ENCODE measurements at places on chromosomes 2 and 18.

GRCh38 chr18:63823516-63824219 is 48.5 kb downstream of the SERPINB7 start:
- DNase-seq, result peak; percentile 4

DNA sequence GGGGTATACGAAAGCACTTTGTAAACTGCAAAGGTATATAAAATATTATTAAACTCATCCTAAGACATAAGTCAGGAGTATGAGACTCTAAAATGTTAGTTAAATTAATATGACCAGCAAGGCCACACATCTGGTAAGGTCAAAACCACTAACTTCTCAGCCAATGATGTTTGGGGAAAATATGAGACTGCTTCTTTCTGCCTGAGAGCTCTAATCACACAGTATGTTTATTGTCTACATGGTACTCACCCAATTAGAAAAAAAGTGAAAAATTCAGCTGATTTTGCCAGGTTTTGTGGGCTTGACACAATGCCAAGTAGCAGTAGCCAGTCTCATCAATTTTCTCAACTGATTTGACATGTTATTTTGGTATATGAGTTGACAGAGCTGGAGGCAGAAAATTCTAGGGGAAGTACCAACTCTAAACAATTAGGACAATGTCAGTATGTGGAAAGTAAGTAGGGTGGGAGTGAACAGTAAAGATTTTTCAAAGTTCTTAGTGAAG is 87.3 kb downstream of the ALK start:
- DNase-seq, result no peak

DNA sequence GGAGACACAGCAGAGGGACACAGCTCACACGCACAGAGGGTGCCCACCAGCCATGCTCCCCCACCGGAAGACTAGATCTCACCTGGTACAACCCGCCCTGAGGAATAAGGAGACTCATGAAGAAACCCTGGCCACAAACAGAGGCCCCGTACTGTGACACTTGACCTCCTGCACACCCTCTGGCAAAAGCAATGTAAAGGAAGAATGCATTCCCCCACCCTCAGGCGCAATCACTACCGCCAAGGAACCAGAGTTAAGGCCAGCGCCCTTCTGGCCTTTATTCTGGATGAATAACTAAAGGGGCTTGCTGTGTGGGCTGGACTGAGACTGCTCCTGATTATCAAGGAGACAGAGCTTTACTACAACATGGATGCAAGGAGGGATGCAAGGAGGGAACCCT is 509.2 kb upstream of the SPHKAP start:
- no peak for DNase-seq

GRCh38 chr2:68925295-68925896 is 27.3 kb downstream of the GKN2 start:
- no peak for DNase-seq

DNA sequence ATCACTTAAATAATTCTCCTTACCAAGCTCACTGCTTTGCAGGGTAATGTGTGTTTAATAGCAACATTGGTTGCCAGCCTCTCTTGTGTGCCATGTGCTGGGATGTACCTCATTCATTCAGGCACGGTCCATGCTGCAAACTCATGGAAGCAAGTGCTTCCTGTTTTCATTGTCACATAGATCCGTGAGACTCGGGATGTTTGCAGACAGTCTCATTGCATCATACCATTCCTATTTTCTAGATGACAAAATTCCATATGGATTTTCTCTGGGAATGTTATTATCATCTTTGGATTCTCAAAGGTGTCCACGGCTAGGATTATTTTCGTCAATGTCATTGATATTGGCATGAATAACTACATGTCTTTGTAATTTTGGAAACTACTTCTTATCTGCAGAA is 60.0 kb upstream of the HDAC4 start:
- no peak for DNase-seq

DNA sequence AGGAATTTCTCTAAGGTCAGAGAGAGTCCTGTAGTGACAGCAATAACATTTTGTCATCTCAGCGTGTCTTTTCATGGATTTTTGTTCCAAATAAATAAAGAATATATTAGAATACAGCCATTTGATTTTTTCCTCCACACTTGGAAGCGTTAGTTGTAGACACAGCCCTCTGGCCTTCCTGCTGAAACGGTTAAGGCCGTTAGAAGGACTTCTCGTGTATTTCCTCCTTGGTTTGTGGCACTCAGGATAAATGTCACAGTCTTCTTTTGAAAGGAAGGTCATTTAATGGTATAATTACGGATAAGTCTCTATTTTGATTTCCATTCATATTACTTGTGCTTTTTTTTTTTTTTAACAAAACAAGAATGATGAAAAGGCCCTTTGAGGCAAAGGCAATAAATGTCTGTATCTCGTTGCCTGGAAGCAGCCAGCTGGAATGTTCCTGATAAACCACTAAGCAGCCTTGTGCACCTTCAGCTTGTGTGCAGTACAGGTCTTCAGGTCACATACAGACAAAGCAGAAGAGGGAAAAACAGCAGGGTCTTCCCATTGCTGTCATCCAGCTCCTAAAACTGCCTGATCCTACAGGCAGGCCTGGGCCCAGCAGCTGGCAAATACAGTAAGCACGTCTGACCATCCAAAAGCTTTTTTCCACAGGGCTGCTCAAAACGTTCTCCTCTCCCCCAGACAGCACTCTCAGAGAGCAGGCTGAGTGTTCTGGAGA is 14.4 kb downstream of the EFR3B start:
- DNase-seq, result no peak

- DNase-seq, result no peak
Observed at GRCh38 chr2:4690913-4691312, 987.5 kb downstream of the DCDC2C start.

GRCh38 chr2:100749771-100750542 is 70.0 kb upstream of the NPAS2 start:
- DNase-seq, result no peak

- DNase-seq, result no peak
Observed at GRCh38 chr2:236636261-236636660, 66.6 kb downstream of the ACKR3 start.

GRCh38 chr2:224847961-224848850 is 132.0 kb upstream of the CCDC195 start:
- no peak for DNase-seq

- DNase-seq, result no peak
Observed at GRCh38 chr2:172429301-172429968, 2.0 kb downstream of the ITGA6 start.

DNA sequence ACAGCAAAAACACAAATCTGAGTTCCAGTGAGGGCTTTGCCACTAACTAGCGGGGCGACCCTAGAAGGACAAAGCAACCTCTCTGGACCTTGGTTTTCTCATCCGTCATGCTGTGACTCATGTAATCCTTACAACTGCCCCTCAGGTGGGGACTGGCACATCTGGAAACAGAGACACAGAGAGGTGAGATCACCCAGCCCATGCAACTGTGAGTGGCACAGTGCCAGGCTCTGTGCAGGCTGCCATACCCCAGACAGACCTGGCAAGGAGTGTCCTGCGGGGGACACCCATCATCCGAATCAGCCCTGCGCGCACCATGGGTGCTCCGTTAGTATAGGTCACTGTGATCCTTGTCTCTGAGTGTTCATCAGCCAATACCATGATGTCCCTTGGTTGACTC is 198.3 kb downstream of the SMAD7 start:
- no peak for DNase-seq

DNA sequence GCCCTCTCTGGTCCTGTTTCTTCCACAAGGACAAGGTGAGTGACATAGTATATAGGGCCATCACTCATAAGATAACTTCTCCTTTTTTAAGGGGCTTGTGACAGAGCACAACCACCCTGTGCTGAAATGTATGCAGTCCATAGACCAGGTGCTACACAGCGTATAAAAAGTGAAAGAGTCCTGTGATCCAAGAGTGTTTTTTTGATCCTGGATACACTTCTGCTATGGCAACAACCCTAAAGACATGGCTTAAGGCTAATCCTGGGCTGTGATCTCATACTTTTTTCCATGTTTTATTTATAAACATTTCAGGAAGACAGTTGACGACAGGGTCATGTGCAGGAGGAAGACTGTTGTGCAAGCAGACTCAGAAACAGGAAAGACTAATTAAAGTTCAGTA is 400.5 kb upstream of the TCF4 start:
- no peak for DNase-seq

DNA sequence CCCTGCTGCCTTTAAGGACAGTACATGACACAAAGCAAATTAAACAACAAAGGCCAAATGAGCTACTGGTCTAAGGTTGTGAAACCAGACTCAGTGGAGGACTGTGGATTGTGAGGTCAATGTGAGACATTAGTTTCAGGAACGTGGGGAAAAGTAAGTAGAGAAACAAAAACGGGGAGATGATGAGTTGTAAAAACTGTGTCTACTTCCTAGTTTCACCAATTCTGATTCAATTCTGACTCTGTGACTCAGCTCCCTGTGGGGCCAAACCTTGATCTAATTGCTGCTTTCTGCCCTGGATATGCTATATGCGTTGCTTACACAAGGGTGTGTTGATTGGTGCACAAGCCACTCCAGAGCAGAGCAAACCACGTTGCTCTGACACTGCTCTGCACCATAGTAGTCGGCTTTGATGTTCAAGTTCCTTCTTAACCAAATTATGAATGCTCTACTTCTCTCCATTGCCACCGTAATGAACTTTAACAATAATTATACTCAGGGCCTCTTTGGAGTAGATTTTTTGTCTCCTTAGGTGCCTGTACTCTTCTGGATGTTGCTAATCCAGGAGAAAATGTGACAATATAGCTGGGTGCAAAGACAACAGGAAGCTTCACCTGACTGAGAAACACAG is 1640.1 kb upstream of the CELF4 start:
- no peak for DNase-seq

DNA sequence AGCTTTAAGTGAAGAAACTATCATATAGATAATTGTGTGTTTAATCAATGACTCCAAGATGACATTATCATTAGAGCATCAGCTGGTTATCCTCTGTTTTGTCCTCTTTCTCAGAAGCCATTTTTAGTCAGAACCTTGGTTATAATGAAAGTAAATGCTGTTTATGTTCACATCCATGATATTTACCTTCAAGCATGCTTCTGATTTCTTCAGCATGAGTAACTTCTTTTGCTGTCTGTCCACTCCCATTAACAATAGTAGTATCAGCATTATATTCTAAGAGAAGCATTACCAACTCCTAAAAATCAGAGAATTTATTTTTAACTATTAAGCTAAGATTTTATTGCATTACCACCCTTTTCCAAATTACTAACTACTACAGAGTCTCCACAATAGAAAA is 56.3 kb downstream of the OSBPL1A start:
- no peak for DNase-seq

DNA sequence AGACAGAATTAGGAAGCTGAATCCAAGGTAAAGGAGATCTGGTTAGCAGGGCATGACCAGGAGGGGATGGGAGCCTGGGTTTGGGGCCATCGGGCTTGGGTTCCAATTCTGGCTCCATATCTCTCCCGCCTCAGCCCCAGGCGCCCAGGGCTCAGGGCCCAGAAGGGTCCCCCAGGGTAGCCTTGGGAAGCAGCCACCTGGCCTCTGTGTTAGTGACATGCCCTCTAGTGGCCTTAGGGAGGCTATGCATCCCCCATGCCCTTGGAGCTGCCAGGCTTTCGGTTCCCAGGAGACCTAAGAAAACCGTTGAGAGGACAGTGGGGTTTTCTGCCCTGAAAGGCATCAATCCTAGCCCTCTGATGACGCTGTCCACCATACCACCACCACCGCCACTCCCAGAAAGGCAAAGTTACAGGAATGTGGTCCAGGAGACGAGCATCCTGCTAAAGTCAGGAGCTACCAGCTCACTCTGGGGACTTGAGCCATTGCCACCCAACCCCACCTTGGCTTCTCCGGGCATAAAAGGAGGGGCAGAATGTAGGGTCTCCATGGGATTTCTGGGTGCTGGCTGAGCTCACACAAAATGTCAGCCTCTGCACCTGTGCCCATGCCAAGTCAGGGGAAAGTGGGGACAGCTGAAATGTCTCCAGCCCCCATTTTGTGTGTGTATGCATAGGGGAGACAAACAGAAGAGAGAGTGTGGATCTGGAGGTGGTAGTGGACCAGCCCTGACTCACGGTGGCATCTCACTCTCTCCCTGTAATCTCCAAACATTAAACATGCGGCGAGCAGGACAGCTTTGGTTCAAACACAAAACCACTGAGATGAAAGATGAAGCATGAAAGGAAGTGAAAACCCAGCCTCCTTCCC is 56.5 kb downstream of the EMX1 start:
- DNase-seq, result no peak

DNA sequence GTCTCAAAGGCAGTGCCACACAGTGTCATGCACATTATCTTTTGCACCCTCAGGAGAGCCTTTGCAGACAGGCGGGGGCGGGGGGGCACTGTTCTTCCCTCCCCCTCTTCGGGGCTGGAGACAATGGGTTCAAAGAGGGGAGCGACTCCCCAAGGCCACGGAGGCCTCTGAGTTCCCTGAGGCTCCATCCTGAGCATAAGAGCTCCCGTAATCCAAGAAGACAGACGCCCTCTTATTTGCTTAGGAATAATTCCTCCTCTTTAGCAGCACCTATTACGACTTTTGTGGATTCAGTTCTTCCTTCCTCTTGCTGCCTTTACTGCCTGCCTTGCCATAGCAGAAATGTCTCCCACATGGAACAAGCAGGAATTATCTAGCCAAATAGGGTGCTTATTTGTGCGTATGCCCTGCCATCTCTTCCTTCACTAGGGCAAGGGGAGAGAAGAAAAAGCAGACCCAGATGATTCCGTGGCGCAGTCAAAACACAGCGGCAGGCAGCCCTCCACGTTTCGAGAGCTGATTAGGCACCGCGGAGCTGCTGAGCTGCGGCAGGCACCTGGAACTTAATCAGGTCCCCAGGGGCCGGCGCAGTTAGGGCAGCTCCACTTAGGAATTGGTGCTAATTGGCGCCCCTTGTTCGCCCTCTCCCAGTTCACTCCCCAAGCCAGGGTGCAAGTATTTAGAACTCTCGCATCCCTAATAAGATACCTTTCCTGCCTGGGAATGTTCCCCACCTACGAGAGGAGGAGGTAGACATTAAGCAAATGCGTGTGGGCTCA is 233.4 kb upstream of the MYT1L start:
- no peak for DNase-seq

DNA sequence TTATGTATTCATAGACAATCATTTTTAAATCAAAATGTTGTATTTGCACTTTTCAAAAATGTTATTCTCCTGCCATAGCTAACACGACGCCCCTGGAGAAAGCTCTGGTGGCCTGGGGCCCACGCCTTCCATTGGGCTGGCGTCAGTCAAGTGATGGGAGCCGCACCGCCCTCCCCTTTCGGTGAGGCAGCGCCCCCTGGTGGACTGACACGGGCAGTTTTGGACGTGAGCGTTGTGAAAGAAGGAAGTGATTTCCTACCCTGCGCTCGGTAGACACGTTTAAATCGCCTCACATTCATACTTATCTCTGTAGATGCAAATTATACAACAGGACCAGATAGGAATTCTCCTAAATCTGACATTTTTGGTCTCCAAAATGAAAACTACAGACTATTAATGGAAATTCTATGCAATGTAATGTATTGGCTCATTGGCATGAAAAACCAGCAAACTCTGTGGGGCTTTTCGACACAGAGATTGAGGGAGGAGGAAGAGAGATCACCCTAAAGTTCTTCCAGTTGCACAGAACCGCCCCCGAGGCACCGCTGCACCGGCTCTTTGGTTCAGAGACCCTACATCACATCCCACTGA is 326.2 kb upstream of the SOX11 start:
- peak; percentile 15 for DNase-seq

All from stimulated activated CD8-positive, alpha-beta memory T cell treated with anti-CD3 and anti-CD28 coated beads, Interleukin-7, amount 100 ng/mL, for 48 hours (primary cell).